ENCODE measurements at places on chromosomes 3 and 15.

DNA sequence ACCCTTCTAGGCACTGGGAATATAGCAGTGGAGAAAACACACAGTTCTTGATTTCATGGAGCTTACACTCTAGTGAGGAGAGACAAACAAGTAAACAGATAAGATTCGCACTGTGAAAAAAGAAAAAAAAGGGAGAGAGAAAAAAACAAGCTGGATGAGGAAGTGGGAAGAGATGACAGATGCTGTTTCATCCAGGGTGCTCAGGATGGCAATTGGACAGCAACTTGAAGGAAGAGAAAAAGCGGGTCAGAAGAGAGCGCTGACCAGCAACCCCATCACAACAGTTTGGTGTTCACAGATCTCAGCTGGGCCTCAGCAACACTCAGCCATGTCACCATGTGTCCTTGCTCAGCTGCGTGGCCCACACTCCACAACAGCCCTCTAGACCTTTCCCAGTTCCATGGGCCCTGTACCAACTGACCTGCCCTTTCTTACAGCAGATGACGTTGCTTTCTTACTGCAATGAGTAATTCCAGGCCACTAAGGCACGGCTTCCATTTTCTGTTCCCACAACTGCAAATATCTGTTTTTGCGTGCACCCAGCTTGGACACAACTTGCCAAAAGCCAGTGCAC lies 230.8 kb downstream of the MEX3B start:
- DNase-seq, result no peak

- peak; percentile 75 for DNase-seq
Observed at GRCh38 chr15:74664028-74664616, 31.7 kb downstream of the EDC3 start.

DNA sequence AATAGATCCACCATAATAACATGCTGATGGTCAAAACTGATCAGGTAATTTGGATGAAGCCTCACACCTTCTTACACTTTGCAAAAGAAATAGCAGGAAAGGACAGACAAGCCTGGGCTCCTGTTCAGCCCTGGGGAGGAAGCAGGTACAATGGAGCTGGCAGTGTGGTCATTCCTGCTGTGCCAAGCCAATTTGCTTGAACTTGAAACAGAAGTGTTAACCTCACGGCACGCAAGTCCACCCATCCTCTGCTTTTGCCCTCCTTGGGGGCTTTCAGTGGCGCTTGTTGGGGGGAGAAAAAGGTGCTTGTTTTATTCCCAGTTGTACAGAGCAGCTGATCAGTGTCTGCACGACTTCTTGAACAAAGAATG lies 36.8 kb upstream of the RFTN1 start:
- DNase-seq, result no peak

GRCh38 chr3:13336592-13336991 lies 83.5 kb downstream of the NUP210 start:
- DNase-seq, result no peak

GRCh38 chr3:129441782-129442181 lies 1.8 kb downstream of the IFT122 start:
- DNase-seq, result peak; percentile 50

- no peak for DNase-seq
Observed at GRCh38 chr15:78024883-78025282, 52.6 kb downstream of the TBC1D2B start.

DNA sequence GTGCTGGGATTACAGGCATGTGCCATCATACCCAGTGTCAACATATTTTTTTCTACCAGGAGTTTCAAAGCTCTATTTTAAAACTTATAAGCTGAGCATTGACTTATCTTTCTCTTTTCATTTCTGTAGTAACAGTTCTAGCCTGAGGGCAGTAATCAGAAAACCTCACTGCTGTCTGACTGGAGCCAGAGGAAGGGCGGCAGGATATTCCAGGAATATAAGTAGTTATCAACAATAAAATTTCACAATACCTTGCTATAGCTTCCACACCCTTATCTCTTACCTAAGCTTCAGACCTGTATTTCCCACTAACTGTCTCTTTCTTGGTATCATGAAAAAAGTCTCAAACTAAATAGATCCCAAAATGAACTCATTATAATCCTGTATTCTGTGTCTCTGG lies 5.1 kb upstream of the NEDD4 start:
- DNase-seq, result no peak

- DNase-seq, result no peak
Observed at GRCh38 chr3:138862531-138862923, 27.8 kb upstream of the PIK3CB start.

DNA sequence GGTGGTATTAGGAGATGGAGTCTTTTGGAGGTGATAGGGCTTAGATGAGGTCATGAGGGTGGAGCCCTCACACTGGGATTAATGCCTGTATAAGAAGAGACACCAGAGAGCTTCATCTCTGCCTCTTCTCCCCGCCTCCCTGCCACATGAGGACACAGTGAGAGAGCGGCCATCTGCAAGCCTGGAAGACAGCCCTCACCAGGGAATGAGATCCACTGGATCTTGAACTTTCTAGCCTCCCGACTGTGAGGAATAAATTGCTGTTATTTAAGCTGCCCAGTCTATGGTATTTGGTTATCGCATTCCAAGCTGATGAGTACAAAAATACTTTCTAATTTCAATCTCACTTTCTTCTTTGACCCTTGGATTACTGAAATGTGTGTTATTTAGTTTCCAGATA lies 121.4 kb downstream of the OCA2 start:
- DNase-seq, result no peak

GRCh38 chr3:193842029-193842798 lies 249.2 kb downstream of the OPA1 start:
- no peak for DNase-seq

GRCh38 chr3:188905547-188905946 lies 266.2 kb upstream of the TPRG1 start:
- no peak for DNase-seq

DNA sequence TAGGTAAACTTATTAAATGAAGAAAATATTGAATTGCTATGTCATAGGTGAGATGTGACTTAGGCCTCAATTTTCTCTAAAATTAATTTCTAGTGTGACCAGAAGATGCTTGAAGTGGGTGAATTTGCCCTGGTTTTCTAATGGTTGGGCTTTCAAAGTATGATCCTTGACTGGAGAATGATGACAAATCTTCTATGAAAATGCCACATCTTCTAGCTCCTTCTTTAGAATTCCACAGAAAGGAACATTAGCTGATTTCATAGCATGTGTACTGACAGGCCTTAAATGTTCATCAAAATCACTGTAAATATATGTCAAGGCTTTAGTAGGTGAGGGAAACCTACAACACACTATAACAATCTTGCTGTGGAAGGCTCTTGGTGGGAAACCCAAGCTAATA lies 8.9 kb downstream of the ABI3BP start:
- no peak for DNase-seq

GRCh38 chr3:113468539-113468938 lies 27.2 kb upstream of the CFAP44 start:
- peak; percentile 4 for DNase-seq

- DNase-seq, result no peak
Observed at GRCh38 chr3:52311576-52312119, 4.5 kb upstream of the DNAH1 start.

DNA sequence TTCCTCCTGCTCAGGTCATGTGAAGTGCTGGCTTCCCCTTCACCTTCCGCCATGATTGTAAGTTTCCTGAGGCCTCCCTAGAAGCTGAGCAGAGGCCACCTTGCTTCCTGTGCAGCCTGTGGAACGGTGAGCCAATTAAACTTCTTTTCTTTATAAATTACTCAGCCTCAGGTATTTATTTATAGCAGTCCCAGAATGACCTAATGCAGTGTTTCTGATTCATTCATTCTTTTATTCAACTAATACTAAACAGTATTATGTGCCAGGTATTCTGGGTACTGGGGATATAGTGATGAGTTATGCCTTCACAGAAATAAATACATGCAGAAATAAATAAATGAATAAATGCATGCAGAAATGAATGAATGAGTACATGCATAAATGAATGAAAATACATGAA lies 41.9 kb downstream of the EDEM1 start:
- DNase-seq, result no peak

DNA sequence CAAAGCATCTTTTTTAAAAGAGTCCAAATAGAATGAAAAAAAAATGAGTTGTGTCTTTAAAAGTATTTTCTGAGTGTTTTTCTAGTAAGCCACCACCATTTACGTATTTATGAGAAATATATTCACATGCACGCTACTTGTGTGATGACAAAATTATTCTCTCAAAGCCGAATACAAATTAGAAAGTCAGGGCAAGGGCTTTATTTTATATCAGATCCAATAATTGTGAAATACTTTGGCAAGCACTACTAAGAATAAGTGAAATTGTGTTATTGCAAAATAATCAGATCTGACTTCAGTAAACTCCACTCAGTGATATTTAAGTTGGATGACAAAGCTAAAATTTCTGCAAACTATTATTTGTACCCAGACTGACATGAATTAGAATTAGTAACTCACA lies 589.3 kb upstream of the KCNMB2 start:
- peak; percentile 12 for DNase-seq

DNA sequence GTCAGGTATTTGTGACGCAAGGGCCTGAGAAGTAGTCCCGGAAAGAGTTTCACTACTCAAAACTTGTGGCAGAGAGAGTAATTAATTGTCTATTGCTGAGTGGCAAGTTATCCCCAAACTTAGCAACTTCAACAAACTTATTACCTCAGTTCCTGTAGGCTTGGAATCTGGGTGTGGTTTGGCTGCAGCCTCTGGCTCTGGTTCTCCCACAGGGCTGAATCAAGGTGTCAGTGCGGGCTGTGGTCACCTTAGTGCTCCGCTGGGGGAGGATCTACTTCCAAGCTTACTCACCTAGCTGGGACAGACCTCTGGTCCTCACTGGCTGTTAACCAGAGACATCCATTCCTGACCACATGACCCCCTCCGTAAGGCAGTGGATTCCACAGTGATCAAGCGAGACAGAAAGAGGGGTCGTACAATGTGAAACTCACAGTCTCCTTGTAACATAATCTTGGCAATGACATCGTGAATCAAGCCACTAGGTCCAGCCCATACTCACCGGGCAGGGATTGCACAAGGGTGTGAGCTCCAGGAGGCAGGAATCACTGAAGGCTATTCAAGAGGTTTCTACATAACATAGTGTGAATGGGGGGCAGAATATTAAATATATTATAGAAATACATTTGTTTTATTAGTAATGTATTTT lies 138.3 kb downstream of the RYR3 start:
- no peak for DNase-seq

DNA sequence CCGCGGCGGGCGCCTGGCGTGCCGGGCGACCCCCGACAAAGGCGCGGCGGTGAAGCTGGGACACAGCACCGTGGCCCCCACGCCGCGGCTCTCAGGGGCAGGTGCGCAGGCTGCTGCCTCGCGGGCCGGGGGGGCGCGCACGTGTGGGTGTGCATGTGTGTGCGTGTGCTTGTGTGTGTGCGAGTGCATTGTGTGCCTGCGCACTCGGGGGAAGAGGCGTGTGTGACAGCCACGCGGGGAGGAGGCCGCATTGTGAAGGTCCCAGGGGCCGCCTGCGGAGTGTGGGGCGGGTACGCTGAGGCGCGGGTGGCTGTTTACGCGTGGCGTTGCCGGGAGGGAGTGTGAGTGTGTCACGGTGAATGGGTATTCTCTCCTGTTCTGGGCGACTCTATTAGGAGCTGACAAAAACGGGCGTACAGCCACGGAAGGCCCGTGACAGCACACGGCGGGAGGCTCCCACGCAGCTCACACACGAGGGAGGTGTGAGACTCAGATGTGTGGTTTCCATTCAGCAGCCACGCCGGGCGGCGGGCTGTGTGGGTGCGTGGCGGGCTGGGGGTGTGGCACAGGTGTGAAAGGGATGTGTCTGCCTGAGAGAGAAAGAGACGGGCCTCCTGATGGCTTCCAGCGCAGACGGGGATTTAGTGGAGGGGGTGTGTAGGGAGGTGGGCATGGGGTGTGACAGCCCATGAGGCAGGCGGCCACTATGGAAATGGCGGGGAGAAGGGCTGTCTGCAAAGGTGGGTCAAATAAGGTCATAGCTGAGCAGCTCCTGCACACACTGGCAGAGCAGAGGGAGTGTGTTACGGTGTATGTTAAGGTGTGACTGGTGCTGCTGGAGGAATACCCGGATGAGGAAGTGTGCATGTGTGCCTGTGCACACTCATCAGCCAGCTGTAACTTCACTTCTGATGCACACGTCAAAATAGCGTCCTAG lies 750 bp downstream of the PODXL2 start:
- no peak for DNase-seq

DNA sequence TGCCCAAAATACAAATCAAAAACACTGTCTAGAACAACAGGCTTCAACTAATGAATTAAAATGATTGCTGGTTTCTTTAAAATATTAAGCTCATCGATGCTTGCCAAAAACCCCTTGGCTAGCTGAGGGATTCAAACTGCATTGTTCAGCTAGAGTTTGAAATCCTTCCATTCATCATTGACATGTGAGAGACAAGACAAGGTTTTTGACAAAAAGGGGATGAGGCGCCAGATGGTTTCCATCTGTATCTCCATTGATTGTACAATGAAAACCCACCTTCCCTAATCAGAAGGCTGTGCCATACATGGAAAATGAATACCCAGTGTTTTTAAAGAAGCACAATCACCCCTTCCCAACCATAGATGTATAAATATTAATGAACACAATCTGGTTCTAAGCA lies 67.8 kb downstream of the THRB start:
- DNase-seq, result no peak

- DNase-seq, result peak; percentile 91
Observed at GRCh38 chr3:124363476-124363875, 366.8 kb upstream of the UMPS start.

GRCh38 chr3:148078658-148079057 lies 619.0 kb upstream of the AGTR1 start:
- DNase-seq, result no peak

GRCh38 chr15:38475361-38475760 lies 21.4 kb downstream of the FAM98B start:
- no peak for DNase-seq

- peak; percentile 74 for DNase-seq
Observed at GRCh38 chr3:121918779-121919483, 24.7 kb downstream of the SLC15A2 start.

DNA sequence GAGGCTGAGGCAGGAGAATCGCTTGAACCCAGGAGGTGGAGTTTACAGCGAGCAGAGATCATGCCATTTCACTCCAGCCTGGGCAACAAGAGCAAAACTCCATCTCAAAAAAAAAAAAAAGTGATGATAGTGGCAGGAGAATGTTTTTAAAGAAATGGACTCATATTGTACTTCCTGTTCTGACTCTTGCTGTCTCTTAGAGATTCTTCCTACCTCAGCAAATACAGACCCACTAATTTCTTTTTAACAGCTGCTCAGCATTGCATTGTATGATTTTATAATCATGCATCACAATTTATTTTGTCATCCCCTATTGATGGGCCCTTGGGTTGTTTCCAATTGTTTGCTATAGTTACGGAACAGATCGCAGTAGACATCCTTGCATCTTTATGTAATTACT lies 8.8 kb upstream of the ANKDD1A start:
- DNase-seq, result no peak

GRCh38 chr3:151228666-151229040 lies 25.6 kb upstream of the GPR171 start:
- peak; percentile 86 for DNase-seq

- DNase-seq, result peak; percentile 85
Observed at GRCh38 chr15:100759106-100759505, 120.5 kb upstream of the ALDH1A3 start.

DNA sequence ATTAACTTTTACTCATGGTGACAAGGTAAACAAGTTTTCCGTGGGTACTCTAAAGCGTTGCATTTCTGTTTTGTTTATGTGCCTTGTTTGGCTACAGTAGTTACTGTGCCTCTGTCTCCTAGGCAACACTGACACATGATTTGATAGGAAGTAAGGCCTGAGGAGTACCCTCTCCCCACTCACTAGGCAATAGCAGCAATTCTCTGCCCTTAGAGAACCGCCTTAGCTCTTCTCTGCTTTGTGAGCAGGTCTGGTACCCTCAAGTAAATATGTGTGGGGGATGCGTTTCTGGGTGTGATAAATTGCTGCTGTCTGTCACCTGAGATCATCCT lies at the start of gene IL5RA:
IL5RA (minus strand) TSS at position 76 of the 332 bp plus-strand sequence. CDS start 5,390 bp downstream, outside the sequence.
- DNase-seq, result no peak

- DNase-seq, result peak; percentile 64
Observed at GRCh38 chr3:48561045-48561736, 2.4 kb downstream of the UCN2 start.

Measured in IMR-90 (cell line).